ENCODE measurements at places on chromosomes 5 and 9. TPM values are rescaled to one million over a fixed set of nuclear protein-coding genes. Genes with fewer than 3 reads are reported as not detected.

Gene SLC4A9
- total RNA-seq: not detected

- H3K4me1 ChIP-seq: peaks cover 15% of the 10 kb centered on the region
- H3K36me3 ChIP-seq: no peaks in the 10 kb centered on the region
- no peak for DNase-seq
- no peak overlapping the region for H3K27ac ChIP-seq
Measured at GRCh38 chr5:2750026-2750757, 1.3 kb downstream of the IRX2 start.

DNA sequence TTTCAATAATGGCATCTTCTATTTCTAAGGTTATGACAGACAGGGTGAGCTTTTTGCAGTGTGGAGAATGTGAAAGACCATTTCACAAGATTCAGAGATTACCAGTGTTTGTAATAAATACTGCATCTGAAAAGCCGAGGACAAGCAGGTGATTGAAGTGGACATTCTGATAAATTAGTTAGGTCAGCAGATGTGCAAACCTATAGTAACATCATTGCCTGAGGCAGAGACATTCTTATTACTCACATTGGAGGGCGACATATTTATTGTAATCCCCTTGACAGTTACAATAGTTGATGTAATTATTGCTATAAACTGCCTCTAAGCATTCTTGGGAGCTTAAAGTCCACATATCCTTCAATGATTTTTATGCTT lies 3.3 kb downstream of the RASGRF2 start:
- peaks cover 31% of the 10 kb centered on the region for H3K4me1 ChIP-seq
- DNase-seq: no peak

- peaks cover 42% of the 10 kb centered on the region for H3K4me1 ChIP-seq
- H3K36me3 ChIP-seq: no peaks in the 10 kb centered on the region
- no peak overlapping the region for H3K4me3 ChIP-seq
- DNase-seq: no peak
- H3K27me3 ChIP-seq: no peaks in the 10 kb centered on the region
Measured at GRCh38 chr9:134650431-134651190, 9.0 kb downstream of the COL5A1 start.

DNA sequence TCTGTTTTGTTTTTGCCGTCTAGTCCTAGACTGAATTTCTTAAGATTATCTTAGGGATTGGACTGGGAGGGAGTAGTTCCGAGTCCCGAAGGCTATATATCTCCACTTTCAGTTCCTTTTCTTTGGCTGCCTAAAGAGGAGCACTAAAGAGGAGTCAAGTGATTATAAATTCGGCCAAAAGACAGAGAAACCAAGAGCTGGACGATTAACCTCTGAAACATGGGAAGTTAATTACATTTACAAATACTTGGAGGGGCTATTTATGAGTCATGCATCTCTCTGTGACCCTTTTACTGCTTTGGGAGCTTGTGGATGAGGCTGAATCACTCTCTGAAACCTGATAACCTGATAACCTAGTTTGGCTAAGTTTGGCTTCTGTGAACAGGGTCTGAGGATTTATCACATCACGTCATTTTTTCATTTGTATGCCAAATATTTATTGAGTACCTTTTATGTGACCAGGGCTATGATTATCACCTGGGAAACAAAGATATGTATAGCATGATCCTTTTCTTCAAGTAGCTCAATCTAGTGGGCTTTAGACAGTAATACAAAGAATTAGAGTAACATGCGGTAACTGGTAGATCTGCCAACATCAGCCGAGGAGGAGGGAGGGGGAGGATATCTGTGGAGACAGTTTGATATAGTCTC lies 180.9 kb downstream of the CD180 start:
- no peaks in the 10 kb centered on the region for H3K36me3 ChIP-seq
- peak overlapping the region; percentile 75 for H3K27ac ChIP-seq
- no peak for DNase-seq
- H3K4me3 ChIP-seq: peak overlapping the region; percentile 17
- H3K27me3 ChIP-seq: no peaks in the 10 kb centered on the region
